ENCODE measurements at places on chromosomes 13 and 19.

DNA sequence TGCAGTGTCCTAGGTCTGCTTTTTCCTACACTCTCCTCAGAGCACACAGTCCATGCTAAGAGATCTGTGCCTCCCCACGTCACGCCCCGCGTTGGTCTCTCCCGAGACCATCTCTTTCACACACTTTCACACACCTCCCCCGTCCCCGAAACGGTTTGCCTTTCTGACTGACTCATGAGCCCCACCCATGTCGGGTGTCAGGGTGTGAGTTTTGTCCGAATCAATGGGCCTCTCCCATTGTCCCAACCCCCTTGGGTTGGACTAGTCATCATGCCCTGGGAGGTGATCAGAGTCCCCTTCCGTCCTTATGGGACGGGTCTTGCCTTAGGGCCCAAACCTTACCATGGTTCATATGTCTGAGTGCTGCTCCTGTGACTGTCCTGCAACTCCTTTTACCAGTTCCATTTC lies 214.0 kb upstream of the HTR2A start:
- no peak for DNase-seq

DNA sequence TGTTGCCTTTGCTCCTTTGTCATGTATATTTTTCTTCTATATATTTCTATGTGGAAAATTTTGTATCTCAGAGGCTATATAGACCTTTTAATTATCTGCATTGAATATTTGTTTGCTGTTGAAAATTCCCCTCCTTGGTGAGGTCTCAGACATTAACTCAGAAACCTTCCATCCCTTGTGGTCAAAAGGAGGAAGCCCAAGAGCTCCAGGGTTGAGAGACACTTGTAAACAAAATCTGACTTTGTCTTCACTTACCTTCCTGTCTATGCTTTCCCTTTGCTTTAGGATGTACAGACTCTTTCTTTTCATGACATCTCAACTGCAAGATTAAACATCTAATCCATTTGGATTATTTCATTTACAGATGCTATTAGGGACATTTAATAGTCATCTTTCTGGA lies 157.5 kb downstream of the PCDH20 start:
- no peak for DNase-seq

GRCh38 chr13:62333466-62333865 lies 917.8 kb upstream of the PCDH20 start:
- no peak for DNase-seq

- DNase-seq, result no peak
These were observed 53.2 kb upstream of the TEX29 start for GRCh38 chr13:111267205-111267604.

DNA sequence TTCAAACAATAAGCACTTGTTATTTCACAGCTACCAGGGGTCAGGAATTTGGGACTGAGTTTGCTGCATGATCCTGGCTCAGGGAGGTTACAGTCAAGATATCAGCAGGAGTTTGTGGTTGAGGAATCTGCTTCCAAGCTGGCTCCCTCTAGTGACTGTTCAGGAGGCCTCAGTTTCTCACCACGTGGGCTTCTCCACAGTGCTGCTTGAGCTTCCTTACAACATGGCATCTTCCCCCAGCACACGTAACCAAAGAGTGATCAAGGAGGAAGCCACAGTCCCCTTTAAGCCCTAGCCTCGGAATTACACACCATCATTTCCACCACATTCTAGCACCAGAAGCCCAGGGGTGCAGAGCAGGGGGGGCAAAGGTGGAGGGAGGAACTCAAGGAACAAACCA lies 28.8 kb downstream of the CELF5 start:
- DNase-seq, result no peak

All from stimulated activated CD8-positive, alpha-beta memory T cell treated with anti-CD3 and anti-CD28 coated beads, Interleukin-7, amount 100 ng/mL, for 4 hours (primary cell).